HS-27A (cell line): ENCODE measurements at places on chromosomes 11 and 22.

DNA sequence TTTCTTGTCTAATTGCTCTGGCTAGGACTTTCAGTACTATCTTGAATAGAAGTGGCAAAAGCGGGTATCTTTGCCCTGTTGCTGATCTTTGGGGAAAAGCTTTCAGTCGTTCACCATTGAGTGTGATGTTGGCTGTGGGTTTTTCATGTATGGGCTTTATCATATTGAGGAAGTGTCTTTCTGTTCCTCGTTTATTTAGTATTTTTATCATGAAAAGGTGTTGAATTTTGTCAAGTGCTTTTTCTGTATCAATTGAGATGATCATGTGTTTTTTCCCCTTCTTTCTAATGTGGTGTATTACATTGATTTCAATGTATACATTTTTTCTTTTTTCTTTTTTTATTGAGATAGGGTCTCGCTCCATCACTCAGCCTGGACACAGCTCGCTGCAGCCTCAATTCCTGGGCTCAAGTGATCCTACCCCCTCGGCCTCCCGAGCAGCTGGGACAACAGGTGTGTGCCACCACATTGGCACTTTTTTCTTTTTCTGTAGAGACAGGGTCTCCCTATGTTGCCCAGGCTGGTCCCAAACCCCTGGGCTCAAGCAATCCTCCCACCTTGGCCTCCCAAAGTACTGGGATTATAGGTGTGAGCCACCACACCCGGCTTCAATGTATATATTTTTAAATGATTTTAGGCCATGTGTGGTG lies 5.3 kb upstream of the GNB1L start:
- no peak for DNase-seq

- DNase-seq: no peak
Measured at GRCh38 chr22:45218976-45219375, 21.7 kb downstream of the KIAA0930 start.

GRCh38 chr11:33598426-33599069 lies 102.1 kb downstream of the C11orf91 start:
- no peak for DNase-seq

- no peak for DNase-seq
Measured at GRCh38 chr11:119635041-119635740, 93.8 kb downstream of the NECTIN1 start.

- DNase-seq: no peak
Measured at GRCh38 chr22:40238425-40239344, 61.0 kb downstream of the TNRC6B start.

- DNase-seq: no peak
Measured at GRCh38 chr22:23233084-23233531, 52.8 kb downstream of the BCR start.

GRCh38 chr11:29162491-29162890 lies 854.3 kb downstream of the KCNA4 start:
- no peak for DNase-seq

- no peak for DNase-seq
Measured at GRCh38 chr22:23533328-23533762, 46.7 kb downstream of the IGLL1 start.

DNA sequence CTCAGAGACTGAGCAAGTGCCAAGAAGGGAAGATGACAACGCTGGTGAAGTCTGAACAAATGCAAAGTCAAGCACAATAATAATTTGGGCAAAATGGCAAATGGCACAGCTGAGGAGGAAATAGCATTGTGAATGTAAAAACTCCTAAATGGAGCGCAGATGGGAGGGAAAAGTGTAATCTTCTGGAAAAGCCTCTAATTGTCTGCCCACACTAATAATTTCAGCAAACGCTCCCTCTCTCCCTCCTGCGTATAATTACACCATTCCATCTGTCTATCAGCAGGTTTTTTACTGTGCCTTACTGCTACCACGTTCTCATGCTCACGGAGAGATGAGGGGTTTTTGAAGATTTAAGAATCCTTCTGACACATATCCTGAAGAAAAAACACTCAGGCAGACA lies 302.6 kb downstream of the KIRREL3 start:
- DNase-seq: no peak

DNA sequence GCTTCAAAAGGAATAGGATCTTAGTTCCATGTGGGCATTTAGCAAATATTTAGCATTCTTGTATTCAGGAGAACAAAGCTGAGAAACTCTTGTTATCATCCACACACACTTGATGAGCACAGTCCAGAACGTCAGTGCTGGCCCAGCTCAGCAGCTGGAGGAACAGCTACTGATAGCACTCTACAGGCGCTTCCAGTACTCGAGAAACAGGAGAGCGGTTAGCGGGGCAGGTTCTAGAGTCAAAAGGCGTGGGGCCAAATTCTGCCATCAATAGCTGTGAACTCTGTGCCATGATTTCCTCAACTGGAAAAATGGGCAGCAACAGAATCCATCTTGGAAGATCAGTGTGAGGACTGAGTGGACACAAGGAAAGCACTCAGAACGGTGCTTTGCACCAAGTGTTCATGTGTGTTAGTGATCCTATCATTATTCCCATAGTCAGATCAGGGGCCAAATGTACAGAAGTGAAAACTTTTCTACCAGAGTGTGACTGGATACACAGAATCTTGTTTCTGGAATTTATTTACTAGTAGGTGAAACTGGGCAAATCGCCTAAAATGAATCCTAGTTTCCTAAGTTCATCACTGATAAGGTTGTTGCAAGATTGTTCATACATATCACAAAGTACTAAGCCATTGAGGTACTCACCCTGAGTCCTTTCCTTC lies 3.2 kb downstream of the JOSD1 start:
- DNase-seq: no peak

- no peak for DNase-seq
Measured at GRCh38 chr11:125165111-125165842, 726 bp downstream of the PKNOX2 start.

GRCh38 chr11:112525270-112525669 lies 264.6 kb upstream of the PLET1 start:
- DNase-seq: no peak

DNA sequence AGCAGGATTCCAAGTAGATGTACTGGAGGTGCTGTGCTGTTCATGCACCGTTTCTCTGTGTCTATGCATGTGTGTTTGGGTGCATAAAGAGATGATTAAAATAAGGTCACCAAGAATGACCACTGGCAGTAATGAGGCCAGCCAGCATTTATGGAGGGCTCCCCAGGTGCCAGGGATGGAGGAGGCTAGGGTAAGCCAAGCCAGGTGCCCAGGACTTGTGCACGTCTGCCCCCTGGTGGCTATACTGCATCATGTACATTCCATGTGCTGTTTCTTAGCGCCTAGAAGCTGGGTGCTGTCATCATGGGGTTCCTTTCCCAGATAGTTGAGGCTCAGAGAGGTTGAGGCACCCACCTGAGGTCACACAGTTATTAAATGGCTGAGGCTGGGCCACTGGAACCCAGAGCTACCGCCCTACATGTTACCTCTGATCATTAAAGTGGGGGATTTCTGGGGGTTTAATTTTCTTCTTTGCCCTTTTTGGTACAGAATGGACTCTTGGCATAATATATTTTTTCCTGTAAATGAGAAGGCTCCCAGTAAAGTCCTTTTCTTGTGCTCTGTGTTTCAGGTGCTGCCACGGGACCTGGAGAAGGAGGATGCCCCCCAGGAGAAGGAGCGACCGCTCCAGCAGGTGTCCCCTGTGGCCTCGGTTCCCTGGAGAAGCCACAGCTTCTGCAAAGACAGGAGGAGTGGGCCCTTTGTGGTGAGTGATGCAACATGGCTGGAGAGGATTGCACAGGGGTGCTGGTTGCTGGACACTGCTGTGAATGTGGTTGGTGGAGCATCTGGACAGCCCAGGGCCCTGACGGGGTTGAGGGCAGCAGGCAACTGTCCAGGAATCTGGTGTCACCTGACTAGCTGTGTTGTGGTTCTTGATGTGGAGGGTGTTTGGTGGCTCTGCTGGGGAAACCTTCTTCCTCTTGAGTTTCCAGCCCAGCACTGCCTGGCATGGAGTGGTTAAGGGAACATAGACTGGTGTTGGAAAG lies 96.4 kb downstream of the KIAA1671 start:
- no peak for DNase-seq

DNA sequence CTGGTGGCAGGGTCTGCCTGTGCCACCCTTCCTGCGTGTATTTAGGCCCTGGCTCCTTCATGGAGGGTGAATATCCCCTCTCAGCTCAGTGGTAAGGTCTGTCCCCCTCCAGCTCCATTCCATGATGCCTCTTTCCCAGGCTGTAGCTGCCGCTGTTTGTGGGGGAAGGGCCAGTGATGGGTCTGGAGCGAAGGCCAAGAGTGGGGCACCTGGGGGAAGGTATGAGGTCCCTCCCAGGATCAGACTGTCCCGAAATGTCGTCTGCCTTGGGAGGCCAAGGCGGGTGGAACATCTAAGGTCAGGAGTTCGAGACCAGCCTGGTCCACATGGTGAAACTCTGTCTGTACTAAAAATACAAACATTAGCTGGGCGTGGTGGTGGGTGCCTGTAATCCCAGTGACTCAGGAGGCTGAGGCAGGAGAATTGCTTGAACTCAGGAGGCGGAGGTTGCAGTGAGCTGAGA lies 1.1 kb downstream of the CD151 start:
- no peak for DNase-seq

DNA sequence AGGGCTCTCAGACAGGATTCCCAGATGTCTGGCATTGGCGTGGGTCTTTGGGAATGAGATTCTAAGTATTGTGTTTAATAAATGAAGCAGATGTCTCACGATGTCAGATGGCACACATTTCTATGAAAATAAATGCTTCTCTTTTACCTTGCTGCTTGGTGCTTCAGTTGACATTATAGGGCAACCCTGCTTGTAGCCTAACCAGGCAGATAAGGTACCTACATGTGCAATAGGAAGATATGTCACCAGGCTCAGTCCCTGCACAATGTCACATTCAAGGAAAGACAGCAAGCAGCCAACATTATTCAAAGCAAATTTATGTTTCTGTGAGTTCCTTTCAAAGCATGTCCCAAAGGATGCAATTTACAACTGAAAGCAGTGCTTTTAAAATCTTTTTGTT lies 43.4 kb upstream of the SYN3 start:
- no peak for DNase-seq

DNA sequence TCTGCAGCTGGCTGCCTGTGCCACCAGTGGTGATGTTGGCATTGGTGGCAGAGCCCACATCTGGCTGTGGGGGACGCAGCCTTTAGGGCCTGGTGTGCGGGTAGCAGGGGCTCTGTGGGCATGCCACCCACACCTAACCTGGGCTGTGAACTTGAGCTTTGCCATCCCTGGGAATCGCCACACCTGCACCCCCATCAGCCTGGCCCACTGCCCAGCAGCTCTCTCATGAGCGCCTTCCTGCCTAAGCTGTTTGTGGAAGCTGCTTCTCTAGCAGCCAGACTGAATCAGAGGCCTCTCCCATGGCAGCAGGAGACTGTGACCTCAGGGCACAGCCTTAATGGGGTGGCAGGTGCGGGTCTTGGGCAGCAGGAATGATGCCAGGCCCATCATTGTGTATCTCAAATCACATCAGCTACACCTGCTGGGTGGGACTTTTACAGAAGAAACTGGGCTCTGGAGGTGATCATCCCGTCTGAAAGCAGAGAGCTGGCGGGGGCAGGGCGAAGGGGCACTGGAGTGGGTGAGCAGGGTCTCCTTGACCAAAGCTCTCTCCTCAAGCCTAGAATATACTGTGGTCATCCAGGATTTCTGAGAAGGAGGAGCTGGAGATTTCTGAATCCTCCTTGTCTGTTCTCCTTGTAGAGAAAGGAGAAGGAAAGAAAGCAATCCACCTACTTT lies 17.8 kb upstream of the CARS1 start:
- no peak for DNase-seq

GRCh38 chr22:31678748-31679147 lies 16.7 kb upstream of the PISD start:
- no peak for DNase-seq

DNA sequence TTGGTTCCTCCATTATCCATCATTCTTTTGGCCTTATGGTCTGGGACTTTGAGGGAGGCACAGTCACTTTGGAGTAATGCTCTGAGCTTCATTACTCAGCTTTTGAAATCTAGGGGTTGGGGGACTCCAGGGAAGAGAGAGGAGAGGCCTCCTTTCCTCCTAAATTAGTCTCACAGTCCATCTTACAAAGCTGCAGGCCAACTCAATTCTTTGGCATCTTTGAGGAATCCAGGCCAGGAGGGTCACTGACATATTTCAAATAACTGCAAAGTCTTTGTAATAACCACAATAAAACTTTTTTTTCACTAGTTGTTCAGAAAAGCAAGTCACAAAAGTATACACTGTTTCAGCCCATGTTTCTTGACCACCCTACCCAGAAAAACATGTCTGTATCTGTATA lies 73.3 kb upstream of the FAR1 start:
- peak; percentile 93 for DNase-seq

- no peak for DNase-seq
Measured at GRCh38 chr11:103491777-103492176, 382.6 kb downstream of the DYNC2H1 start.

- DNase-seq: no peak
Measured at GRCh38 chr11:77113382-77114088, 10.9 kb downstream of the OMP start.

DNA sequence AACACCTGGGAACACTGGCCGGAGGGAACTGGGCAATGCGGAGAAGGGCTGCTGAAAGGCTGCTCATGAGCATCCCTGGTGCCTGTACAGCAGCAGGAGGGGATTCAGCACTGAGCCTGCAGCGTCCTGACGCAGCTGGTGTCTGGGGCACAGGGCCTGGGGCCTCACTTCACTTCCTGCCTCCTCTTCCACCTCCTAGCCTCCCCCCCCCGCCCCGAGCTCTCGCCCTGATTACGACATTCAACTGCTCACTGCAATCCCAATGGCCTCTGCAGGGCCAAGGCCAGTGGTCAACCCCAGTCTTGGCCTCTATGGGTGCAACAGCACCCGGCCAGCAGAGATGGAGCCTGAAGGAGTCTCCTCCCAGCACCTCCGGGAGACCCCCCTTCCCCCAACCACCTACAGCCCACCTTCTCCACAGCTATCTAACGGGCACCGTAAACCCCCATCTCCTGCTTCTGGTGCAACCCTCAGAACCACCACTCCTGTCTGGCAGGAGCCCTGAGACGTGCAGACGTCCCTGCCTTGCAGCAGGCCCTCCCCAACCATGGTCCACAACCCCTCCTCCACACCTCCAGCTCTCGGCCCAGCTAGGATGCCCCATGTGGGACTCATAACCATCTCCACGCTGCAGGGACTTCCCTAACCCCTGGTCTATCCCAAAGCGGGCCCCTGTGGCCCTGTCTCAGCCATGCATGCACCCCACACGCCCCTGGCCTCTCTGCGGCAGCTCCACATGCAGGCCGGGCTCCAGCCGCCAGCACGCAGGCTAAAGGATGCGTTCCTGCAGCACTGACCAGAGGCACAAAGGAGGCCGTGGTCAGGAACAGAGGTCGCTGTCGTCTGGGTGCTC lies 38.2 kb downstream of the BRD1 start:
- no peak for DNase-seq
